ENCODE measurements at places on chromosomes 1 and 21. TPM values are rescaled to one million over a fixed set of nuclear protein-coding genes. Genes with fewer than 3 reads are reported as not detected.

DNA sequence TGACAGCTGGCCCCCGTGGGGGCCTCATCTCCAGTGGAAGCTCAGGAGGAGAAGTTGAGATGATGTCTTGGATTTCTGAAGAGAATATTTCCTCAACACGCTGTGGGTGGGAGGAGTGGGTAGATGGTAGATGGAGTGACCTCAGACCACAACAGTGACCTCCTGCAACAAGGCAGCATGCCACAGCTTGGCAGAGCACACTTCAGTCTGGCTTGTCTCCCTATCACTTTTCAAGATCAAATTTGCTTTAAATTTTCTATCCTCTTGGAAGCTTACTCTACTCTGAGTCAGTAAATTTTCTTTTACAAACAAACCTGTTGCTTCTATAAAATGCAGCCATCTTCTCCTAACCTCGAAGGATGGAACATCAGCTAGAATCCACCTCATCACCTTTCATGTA lies 59.7 kb downstream of the NTPCR start:
- no peak for DNase-seq

DNA sequence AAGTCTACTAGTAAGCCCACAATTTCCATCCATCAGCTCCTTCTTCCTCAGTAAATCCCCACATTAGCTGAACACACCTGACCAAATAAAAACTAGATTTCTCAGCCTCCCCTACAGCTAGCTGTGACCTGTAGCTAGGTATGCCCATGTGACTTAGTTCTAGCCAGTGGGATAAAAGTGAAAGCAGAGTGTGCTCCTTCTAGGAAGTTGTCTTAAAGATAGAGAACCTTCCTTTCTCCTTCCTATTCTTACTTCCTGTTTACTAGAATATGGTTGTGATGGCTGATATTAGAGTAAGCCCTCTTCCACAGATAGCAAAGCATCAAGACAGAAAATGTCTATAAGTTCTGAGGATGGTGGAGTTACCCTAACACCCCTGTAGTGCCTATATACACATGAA lies 67.0 kb downstream of the PIK3R3 start:
- no peak for DNase-seq

- DNase-seq, result no peak
Observed at GRCh38 chr21:36964827-36965719, 1.4 kb downstream of the HLCS start.

- DNase-seq, result no peak
Observed at GRCh38 chr1:5637171-5637570, 355.1 kb downstream of the NPHP4 start.

GRCh38 chr1:7383671-7384520 lies 387.2 kb upstream of the VAMP3 start:
- DNase-seq, result peak; percentile 14

- no peak for DNase-seq
Observed at GRCh38 chr1:53572065-53572814, 113.0 kb downstream of the DMRTB1 start.

DNA sequence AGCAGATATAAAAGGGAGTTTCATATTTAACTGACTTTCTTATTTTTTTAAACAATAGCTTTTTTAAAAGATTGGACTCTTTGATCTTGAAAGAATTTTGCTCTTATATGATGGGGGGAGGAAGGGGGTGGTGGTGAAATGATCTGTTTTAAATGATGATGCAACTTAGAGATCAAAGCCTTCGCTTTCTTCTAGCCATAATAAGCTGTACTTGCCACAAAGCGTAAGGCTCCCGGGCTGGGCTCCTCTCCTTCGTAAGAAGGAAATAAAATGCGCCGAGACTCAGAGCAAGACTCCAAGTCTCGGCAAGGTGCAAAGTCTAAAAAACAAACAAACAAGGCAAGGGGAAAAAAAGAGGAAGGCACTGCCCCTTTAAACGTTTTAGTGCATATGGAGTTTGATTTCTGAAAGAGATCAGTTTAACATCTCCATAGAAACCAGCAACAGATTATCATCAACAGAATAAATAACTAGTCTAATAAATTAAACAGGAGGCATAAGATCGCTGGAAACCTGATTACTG lies 3.3 kb downstream of the CASZ1 start:
- no peak for DNase-seq

- peak; percentile 84 for DNase-seq
Observed at GRCh38 chr1:206663832-206664652, 20.7 kb upstream of the MAPKAPK2 start.

DNA sequence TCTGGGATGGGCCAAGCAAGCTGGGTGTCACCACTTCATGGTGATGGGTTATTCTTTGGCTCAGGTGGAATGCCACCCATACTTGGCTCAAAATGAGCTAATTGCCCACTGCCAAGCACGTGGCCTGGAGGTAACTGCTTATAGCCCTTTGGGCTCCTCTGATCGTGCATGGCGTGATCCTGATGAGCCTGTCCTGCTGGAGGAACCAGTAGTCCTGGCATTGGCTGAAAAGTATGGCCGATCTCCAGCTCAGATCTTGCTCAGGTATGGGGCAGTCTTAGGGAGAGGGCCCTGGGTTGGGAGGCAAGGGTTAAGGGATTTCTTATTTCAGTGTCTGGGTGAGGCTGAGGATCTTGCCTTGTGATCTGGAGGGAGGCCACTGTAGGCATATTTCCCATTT lies 15.4 kb upstream of the NASP start:
- no peak for DNase-seq

- DNase-seq, result no peak
Observed at GRCh38 chr1:16088996-16089395, 15.5 kb upstream of the FAM131C start.

GRCh38 chr1:235503403-235504121 lies 690 bp downstream of the B3GALNT2 start:
- peak; percentile 66 for DNase-seq

The VHLL gene
- 0.67 TPM for total RNA-seq

The LORICRIN gene
- total RNA-seq, result not detected

All from liver (tissue), 10 donors.